HFF-Myc (cell line): ENCODE measurements at places on chromosomes 7 and 10.

- no peak for DNase-seq
Measured at GRCh38 chr7:135827391-135827790, 78.8 kb upstream of the FAM180A start.

DNA sequence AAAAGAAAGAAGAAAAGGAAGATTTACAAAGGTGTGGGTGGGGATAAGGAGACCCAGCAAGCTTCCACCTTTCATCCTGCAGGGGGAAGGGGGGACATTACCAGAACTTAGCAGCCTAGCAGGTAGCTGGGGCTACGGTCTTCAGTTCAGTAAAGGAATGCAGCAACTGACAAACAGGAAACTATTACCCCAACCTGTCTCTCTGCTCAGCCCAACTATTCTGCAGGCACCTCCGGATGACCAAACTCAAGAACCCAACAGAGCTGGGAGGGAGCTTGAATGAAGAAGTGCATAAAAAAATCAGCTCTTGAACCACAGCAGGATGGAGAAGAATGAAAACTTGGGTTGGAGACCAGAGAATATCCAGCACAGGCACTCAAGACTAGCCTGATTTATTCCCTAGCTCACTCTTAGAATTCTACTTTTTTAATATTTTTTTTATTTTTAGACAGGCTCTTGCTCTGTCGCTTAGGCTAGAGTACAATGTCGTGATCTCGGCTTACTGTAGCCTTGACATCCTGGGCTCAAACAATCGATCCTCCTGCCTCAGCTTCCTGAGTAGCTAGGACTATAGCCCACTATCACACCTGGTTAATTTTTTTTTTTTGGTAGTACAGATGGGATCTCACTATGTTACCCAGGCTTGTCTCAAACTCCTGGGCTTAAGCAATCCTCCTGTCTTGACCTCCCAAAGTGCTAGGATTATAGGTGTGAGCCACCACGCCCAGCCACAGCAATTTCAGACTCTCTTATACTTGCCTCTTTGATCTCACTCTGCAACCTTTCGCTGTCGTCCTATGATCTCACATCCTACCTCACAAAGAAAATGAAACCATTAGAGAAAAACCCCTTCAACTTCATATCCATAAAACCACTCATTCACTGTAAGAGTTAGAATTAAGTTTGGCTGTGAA lies 18.5 kb upstream of the C10orf67 start:
- DNase-seq: no peak

- DNase-seq: no peak
Measured at GRCh38 chr7:18315241-18315640, 180.3 kb upstream of the HDAC9 start.

GRCh38 chr7:11538751-11539299 lies 293.2 kb downstream of the THSD7A start:
- DNase-seq: no peak

DNA sequence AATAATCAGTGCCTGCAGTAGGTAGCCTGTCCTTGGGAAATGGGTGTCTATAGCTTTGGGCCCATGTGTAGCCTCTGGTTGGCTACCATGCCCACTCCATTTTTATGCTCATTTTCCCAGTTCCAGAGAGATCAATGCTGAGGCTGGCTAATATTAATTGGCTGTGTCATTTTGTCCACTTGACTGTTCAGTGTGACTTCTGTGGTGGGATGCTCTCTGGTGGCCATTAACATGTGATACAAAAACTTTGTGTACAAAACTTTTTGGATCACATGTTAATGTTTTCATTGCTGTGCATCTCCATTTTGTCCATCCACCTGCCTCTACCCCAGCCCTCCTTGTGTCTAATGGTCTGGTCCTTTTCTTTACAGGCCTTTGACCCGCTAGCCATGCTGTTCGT lies 22.7 kb downstream of the VIM start:
- no peak for DNase-seq

DNA sequence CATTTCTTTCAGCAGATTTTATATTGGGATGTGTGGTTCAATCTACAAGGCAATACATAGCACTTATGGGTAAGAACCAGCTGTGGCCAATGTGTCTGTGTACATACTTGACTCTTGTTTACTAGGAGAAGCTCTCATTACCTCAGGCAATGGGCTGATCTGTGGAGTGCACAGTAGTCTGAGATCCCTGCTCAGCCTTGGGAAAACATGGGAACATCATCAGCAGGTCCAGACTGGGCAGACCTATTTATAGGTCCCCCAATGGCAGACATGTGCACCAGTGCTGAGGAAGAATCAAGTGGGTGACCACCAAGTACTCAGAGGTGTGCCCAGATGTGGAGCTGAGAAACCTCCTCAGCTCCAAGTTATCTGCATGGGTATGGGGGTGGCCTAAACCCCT lies 349.7 kb downstream of the KIF20B start:
- DNase-seq: no peak

DNA sequence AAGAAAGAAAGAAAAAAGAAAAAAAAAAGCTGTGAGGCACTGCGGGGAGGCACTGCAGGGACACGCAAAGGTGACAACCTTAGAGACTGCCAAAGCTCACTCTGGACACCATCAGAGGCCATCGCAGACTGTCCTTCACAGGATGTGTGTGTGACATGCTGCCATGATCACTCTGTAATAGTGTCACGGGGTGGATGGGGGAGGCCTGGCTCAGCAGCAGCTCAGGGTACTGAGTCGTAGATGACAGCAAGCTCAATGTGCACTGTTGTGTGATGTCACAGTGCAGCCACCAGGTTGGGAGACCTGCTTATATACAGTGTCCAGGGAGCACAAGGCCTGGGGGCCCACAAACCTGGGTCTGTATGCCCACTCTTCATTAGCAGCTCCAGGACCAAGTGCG lies 83.3 kb downstream of the SLIT1 start:
- no peak for DNase-seq

DNA sequence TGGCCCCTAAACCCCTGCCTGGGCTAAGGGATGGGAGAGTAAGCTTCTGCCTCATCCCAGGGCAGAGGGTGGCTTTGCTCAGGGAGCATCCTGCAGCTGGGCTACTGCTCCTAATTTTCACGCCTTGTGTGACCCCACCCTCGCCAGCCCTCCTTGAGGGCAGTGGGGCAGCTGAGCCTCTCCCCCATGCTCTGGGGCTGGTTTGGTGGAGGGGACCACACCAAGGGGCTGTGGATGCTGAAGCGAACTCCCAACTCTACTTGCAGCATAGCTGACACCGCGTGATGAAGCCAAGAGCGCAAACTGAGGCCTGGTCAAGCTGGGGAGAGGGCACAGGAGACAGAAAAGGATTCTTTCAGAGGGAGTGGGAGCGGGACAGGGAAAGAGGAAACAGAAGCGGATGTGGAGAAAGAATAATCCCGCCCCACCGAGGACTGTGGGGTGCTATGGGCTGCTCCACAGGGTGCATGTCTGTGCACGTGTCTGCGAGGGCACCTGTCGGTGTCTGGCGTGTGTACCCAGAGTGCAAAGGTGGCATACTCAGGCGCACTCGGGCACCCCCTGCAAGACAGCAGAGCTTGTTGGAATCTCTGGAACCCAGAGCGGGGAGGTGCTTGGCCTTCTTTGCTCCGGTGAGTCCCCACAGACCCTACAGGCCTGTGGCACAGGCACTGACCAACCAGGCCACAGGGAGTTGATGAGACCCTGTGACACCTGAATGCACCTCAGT lies 19.4 kb upstream of the RASGEF1A start:
- no peak for DNase-seq

DNA sequence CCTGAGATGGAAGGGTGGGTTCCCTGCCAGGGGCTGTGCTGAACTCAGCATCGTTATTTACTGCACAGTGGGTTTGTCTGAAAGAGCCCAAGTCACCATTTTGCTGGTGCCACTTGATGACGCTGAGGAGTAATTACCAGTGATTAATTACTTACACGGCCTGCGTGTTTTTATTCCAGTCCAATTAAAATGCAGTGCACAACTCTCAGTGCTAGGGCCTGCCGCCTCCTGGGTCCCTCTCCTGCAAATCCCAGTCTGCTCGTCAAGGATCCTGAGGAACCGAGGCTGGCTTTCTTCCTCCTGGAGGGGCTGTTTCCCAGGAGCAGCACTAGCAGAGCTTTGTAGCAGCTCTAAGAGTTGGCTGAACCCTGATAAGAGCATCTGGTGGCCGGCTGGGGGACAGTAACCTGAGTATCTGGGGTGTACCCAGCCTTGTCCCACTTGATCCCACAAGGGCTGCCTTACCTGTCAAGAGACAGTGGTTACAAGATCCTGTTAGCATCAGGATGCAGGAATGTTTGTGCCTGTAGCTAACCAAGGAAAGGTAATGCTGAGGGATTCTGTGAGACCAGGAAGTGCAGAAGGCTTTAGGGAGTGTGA lies 45.1 kb upstream of the LRRC4 start:
- DNase-seq: no peak

GRCh38 chr10:59830601-59831259 lies 75.6 kb downstream of the CCDC6 start:
- DNase-seq: peak; percentile 20

- no peak for DNase-seq
Measured at GRCh38 chr10:118769898-118770600, 15.3 kb upstream of the CACUL1 start.

DNA sequence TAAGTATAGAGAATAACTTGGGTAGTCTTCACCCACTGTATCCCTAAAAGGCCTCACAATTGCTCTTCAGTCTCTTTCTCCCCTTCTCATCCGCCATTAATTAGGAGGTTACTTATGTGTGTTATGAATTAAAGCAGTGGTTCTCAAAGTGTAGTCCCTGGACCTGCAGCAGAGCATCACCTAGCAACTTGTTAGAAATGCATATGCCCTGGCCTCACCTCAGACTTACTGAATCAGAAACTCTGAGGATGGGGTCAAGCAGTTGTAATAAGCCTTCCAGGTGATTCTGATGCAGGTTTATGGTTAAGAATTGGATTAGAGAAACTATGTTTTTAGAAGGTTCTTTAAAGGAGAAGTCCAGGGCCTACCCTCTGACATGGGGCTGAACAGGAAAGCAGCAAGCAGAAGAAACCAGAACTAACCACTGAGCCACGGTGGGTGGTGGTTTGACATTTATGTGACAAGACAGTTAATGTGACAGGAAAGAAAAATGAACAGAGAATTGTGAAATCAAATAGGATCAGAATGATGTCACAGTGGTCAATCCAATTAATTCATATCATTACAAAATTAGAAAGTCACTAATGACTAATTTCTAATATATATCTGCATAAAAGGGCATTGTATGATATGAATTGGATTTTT lies 37.6 kb downstream of the ENTPD1 start:
- DNase-seq: no peak

DNA sequence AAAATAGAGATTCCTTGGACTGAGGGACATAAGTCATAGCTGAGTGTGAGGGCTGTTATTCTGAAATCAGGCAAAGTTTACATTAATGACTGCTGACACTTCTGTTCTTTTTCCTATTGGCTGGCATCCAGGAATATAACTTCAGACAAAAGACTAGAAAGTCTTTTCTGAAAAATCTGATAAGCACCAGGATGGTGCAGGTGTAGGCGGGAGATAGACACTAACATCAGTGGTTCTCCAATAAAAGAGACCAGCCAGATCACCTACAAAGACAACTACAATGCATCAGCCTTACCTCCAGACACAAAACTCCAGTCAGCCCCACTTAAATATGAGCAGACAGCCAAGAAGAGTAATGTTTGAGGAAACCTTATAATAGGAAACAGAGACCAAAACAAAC lies 168.3 kb upstream of the LRGUK start:
- DNase-seq: no peak

DNA sequence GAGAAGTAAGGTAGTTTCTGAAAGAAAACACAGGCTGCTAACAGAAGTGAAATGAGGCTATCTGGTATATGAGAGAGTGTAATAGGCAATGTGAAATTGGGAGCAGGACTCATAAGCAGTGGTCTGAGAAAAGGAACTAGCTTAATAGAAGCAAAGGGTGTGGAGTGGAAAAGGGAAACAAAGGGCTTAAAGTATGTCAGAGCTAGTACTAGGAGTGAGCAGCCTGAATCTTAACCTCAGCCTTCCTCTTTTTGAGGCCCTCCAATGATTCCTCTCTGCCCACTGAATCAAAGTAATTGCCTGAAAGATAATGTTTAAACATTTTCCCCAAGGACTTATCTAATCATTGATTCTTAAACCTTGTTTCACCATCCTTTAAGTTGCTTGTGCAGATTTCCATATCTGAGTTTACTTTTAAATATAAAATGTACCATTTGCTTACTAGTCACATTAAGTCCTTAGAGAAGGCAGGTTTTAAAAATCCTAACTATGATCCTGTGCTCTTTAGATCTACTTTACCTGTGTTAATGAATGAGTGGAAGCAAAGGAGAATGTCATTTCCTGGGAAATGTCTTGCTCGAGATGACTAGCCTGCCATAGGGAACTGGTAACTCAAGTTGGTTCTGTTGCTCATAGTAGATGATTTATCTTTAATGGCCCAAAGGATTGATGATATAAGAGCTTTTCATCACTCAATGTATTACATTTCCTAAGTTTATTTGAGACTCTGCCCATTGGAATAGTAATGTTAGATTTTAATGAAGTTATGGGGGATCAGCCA lies 155.0 kb downstream of the SKAP2 start:
- DNase-seq: no peak

DNA sequence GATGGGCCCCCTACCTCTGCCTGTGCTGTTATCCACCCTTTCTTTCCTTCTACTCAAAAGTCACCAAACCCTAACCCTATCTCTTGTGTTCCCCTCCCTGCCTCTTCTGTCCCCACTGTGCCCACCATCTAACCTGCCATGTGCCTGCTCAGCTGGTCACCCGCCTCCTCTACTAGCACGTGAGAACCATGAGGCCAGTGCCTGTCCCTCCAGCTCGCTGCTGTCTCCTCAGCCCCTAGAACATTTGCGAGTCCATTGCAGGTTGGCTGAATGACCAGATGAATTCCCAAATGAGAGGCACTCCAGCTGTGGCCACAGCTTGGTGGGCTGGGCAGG lies 129.0 kb downstream of the ARHGAP22 start:
- DNase-seq: no peak

DNA sequence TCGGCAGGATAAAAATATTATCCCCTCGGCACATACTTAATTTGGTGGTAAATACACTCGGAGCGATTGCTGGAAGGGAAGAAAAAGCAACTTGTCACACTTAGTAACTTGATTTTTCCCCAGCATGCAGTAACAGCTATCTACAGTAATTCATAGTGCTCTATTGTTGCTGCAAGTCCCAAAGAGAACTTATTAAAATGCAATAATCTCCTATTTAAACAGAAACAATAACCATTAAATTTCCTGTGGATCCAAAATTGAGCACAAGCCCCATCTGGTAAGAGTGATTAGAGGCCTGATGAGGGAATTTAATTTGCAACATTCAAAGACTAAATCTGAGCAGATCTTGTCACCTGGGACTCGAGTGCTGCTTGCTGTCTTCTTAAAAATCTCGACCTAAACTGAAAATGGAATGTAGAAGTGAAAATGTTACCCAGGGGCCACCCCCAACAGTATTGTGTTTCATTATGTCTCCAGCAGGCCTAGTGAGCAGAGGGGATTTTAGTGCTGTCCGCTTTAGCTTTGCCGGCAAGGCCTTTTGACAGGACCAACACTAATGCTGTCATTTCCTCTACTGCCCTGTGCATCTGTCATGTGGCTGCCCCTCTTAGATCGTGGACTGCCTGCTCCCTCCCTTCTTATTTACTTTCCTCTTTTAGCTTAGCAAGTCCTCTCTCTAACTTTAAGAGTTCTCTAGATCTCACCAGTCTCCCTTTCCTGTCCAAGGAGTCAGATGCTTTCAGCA lies 639.7 kb downstream of the AUTS2 start:
- DNase-seq: no peak

GRCh38 chr7:33043501-33044400 lies 18.8 kb downstream of the NT5C3A start:
- DNase-seq: no peak

GRCh38 chr10:7082967-7083366 lies 327.9 kb downstream of the SFMBT2 start:
- no peak for DNase-seq
